ENCODE measurements at places on chromosomes 5 and 9. TPM values are rescaled to one million over a fixed set of nuclear protein-coding genes. Genes with fewer than 3 reads are reported as not detected.
A peak's percentile ranks its signal among the peaks of the same experiment; 100 is the strongest.

DNA sequence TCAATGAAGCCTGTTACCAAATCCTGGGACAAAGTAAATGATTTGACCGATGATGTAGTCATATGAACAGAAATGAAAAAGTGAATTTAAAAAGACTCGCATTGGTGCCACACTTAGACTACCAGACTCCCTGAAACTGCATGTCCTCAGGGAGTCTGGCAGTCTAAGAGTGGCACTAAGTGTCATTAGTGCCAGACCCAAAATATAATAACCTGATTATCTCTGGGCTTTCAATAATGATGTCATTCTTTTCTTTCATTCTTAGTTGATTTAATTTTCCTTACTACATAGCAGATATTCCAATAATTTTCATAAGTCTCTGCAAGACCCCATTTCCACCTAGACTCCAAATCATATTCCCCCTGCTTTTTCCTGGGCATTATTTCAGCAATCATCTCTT lies 59.0 kb downstream of the OR2K2 start:
- no peak for DNase-seq

DNA sequence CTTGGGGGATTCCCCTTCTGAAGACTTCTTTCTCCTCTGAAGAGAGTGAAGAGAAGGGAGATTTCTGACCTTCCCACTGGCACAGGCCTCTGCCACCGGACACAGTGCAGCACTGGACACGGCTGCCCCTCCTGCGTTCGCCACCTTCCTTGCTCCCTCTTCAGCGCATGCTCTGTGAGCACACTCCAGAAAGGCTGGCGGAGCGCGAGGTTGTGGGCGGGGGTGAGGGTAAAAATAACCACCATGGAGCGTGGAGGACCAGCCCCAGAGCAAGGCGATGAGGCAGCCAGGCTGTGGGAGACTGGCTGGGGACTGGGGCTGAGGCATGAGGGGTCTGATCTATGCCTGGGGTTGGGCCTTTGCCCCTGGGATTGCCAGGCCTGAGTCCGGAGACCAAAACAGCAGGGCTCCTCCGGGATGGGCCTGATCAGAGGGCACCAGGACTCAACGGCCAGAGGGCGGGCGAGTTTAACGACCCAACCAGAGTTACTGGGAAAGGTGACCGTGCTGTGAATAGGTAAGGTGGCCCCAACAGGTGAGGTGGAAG lies 97.2 kb downstream of the ROR2 start:
- DNase-seq, result peak; percentile 62

DNA sequence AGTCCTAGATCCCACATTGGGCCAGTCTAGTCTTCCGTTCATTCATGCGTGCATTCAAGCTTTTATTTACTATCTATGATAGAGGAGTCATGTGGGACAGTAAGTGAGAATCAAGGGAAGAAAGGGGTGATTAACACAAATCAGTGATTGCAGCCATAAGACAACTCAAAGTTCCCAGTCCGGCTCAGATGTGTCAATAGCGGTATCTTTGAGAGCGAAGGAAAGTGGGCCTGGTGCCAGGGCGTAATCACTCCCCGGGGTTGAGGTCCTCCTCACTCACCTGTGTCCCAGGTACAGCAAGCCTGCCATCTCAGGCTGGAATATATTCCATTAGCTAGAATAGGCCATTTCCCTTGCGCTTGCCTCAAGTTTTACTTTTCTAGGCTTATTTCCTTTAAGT lies 196.3 kb downstream of the ATP10B start:
- no peak for DNase-seq

- no peak for DNase-seq
These were observed 37.3 kb upstream of the TMEM252 start for GRCh38 chr9:68577774-68578591.

PRR16 gene
- total RNA-seq, result 12.9 TPM

- DNase-seq, result no peak
These were observed 26.6 kb downstream of the GRAMD2B start for GRCh38 chr5:126449751-126450271.

NAIP gene
- total RNA-seq, result 5.9 TPM

DNA sequence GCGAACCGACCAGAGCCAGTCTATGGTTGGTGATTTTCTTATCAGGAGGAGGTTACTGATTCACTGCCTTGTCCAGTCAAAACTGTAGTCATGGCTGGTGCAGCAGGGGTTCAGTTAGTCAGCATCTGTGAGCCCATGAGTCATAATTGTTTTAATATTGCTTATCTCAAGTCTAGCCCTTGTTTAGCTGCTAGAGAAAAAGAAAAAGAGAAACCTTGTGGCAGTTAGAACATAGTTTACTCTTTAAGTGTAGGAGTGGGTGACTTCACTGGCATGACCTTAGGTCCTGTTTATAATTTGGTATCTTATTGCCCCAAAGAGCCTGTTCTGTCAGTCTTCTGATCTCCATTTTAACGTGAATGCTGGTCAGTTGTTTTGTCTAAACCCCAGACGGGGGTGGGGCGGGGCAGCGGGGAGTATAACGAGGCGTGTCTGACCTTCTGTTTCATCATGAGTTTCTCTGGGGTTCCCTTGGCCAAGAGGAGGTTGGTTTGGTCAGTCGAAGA lies 76.9 kb upstream of the NFIL3 start:
- no peak for DNase-seq

DNA sequence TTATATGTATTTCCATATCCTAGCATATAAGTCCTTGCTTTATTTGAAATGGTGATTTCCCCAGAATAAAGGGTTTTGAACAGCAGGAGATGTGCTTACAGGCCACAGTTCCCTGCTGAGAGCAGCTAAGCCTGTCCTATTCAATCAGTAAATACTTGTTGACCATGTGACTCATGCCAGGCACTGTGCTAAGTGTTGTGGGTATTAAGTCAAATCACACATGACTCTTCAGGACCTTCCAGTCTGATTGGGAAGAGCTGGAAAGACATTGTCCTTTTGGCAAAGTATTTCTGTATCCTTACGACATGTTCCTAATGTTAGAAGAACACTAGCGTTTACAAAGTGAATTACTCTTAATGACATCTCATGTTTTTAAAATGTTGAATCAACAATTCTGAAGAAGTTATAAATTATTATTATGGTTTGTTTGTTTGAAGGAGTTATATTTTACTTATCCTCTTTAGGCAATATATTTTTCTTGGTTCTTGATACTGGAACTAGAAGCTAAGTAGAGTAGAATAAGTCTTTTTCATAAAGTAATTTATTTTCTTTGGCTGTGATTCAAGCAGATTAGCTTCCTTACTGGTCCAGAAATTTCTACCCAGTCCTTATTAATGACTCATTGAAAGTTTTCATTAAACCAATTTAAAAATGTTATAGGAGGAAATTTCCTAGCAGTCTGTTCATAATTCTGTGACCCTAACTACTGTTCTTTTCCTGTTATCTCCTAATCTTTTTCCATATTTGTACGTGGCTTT lies 82.1 kb downstream of the GAPVD1 start:
- no peak for DNase-seq

GRCh38 chr5:109350537-109351270 lies 59.1 kb downstream of the PJA2 start:
- DNase-seq, result no peak

LRRC19 gene
- not detected for total RNA-seq

GRCh38 chr9:6632516-6633183 lies 12.9 kb downstream of the GLDC start:
- DNase-seq, result no peak

- DNase-seq, result no peak
These were observed 221.3 kb upstream of the TAS2R1 start for GRCh38 chr5:9851458-9851857.

DNA sequence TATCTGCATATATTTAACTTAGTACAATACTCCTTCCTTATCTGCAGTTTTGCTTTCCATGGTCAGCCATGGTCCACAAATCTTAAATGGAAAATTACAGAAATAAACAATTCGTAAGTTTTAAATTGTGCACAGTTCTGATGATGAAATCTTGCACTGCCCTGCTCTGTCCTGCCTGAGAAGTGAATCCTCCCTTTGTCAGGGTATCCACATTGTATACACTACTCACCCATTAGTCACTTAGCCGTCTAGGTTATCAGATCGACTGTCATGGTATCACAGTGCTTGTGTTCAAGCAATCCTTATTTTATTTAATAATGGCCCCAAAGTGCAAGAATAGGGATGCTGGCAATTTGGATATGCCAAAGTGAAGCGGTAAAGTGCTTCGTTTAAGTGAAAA lies 8.3 kb upstream of the YTHDC2 start:
- DNase-seq, result no peak

KCNIP1 gene
- total RNA-seq, result 0.20 TPM

DNA sequence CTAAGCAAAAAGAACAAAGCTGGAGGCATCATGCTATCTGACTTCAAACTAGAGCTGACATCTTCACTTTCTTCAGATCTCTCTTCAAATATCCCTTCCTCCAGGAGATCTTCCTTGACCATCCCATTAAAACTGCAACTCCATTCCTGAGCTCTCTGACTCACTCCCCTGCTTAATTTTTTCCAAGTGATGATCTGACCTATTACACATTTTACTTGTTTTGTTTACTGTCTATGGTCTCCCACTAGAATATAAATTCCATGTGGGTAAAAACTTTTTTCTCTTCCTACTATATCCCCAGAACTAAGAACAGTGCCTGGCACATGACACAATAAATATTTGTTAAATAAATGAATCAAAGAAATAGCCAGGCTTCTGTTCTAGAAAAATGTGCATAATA lies 87.5 kb downstream of the SLIT3 start:
- no peak for DNase-seq

GRCh38 chr5:53165431-53166182 lies 56.0 kb upstream of the MOCS2 start:
- no peak for DNase-seq

- no peak for DNase-seq
These were observed 17.4 kb downstream of the SEC61B start for GRCh38 chr9:99239341-99240060.

DNA sequence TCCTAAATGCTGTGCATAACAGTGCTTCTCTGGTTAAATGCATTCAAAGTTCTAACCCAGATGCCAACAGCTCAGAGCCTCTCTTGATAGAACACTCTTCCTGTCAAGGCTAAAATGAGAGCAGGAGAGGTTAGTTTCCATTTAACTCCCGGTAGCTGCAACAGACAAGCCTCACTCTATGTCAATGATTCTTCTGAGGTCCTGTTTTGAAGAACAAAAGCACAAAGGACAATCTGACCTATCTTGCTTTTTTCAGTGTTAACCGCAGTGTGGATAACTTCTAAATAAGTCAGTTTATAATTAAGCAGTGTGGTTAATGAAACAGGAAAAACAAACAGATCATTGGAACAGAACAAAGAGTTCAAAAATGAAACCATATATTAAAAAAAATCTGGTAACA lies 80.7 kb downstream of the ANKRD55 start:
- DNase-seq, result no peak

DNA sequence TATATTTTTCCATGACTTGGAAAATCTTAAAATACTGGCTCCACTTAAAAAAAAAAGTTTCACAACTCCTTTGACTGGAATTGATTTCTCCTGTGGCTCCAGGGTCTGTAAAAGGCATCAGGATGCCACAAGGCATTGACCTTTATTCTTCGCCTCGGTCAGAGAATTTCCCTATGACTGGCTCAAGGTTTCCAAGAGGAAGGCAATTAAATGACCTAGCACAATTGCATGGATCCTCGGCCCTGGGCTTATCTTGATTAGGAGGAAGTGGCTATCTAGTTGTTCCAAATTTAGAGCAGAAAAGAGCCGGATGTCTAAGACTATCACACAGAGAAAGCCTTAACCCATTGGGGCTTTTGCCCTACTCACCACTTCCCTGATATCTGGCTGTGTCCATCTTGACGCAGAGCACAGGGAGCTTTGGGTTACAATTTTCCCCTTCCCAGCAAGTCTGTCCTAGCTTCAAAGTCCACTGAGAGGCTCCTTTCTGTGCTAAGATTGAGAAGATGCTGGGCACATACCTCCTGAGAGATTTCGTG lies 56.9 kb upstream of the COL15A1 start:
- DNase-seq, result no peak

DNA sequence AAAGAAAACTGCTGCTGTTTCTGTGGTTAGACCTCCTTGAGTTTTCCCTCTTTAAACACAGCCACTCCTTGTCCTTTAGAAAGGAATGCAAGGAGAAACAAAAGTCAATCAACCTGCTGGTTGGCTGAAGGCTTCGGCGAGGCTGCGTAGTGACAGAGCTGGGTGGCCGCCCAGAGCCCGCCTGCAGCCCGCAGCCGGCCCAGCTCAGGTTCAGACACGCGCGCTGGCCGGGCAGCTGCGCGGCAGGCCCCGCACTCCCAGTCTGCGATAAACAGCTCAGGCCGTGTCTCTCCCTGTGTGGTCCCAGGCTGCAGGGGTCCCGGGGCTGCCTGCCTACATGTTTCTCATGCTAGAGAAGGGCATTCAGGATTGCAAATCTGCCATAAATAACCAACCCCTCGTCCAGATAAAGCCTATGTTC lies 115.4 kb downstream of the HSD17B3 start:
- DNase-seq, result no peak

C5orf58 gene
- total RNA-seq, result not detected

DNA sequence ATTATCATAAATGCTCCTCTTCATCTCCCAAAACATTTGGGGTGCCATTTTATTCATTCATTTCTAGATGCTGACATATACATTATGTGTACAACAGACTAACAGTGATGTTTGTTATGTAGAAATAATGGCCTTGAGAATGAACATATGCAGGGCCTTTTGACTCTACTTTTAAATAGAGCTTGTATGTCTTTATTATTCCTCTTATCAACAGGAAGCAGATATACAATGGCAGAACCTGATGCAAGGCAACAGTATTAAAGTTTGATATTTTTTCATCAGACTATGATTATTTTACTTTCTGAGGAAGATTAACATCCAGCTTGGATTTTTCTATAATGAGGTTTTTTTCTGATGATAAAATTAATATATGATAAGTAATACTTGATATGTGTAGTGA lies 44.1 kb downstream of the SNX18 start:
- DNase-seq, result no peak

- DNase-seq, result no peak
These were observed 42.1 kb downstream of the SEC61B start for GRCh38 chr9:99264070-99264680.

DNA sequence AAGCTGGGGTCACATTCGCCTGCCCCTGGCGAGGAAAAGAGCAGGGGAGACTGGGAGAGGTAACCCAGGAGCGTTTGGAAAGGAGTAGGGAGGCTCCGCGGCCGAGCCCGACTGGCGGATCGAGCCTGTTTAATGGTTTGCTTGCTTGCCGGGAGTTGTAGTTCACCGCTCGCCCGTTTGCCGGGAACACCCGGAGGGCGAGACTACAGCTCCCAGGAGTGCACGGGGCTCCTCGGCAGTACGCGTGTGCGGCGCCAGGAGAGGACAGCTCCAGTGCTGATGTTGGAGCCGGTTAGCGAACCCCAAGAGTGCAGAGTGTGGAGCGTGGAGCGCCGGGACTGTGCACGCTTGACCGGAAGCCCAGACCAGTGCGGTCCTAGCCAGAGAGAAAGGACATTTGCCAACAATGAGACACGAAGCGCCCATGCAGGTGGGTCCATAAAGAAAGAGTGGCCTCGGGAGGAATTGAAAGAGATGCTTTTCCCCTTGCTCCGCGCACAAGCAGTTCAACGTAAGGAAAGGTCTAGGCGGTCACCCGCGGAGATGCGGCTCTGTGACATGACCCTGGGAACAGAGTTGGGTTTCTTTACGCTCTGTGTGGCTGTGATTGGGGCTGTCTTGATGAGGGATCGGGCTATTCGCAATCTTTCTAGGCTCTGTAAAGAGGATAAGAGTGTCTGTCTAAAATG lies at the start of gene RAB3C:
Gene RAB3C, plus strand, starts transcription at position 273 of the 689 bp plus-strand sequence. Its CDS starts 134 bp downstream, at position 407.
- DNase-seq, result peak; percentile 92

Measured in left ventricle myocardium superior (tissue), 1 donor.